ENCODE measurements at places on chromosomes 5 and 9.

DNA sequence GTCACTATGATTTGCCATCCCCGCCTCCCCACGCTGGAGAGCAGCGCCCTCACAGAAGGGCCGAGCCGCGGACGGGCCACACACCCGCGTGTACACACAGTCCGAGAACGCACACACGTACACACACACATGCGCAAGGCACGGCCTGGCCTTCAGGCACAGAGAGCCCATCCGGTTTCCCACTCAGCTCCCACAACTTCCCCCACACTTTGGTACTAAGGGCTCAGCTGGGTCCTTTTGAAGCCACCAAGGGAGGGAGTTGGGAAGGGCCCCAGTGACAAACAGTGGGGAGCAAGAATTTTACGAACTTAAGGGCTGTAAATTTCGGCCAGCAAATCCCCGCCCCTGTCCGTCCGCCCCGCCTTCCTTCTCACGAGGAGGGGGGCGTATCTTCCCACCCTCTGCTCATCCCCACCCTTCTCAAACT is 133.3 kb upstream of the HAND1 start:
- no peak for DNase-seq

DNA sequence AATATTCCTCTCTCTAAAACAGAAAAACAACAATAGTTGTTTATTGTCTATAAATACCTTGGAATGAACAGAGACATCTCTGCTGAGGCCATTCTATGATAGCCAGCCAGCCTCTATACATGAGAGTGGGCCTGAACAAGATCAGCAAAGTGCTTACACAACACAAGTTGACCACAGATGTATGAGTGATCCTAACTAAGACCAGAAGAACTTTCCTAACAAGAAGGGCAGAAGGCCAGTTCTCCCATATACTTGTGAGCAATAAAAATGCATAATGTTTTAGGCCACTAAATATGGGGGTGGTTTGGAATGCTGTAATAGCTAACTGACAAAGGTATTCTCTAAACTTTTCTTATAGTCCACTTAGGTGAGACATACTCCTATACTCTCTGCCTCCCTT is 345.7 kb downstream of the SPATA31D1 start:
- no peak for DNase-seq

DNA sequence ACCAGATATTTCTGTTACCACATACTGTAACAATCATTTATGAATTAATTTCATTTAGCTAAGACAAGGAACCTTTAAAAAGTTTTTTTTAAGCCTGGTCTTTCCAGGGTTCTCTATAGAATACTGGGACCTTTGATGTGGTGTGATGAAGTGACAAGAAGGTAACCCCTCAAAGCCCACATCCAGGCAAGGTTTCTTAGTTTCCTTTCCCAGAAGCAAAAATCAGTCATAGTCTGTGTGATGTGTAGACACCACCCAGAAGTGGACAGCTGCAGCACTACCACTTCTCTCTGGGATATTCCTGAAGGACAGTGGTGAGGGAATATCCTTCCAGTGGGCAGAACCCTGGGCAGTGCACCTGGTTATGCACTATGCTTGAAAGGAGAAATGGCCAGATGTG is 115.6 kb downstream of the TTC39B start:
- DNase-seq: no peak

GRCh38 chr5:168438349-168438748 is 47.9 kb upstream of the RARS1 start:
- DNase-seq: no peak

DNA sequence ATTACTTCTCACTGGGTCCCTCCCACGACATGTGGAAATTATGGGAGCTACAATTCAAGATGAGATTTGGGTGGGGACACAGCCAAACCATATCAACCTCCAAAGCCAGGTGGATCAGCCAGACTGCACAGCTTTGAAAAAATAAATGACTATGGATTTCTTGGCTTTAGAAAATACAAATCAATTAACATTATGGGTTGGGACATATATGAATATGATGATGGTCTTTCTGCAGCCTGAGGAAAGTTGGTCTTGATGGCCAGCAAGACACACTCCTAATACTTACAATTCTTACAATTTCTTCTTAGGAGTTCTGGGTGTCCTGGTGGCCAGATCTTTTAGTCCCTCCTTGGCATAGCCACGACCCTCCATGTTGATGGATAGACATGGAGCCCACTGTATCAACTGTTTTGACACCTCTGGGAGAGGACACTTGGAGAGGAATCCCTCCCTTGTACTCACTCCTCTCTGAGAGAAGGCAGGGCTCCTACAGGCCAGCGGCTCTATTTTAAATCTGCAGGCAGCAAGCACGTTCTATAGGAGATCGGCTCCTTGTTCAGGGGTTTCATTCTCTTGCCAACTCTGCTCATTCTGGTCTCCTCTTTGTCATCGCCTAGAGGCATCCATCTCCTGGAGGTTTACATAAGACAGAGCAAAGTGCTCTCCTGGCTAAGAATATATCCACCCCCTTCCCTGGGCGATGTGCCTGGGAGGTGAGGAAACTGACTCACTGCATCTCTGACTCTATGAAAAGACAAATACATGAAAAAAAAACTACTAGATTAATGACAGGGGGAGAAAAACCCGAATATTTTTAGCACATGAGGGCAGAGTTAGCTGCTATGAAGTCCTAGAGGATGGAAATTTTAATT is 145.9 kb downstream of the CARTPT start:
- DNase-seq: no peak

- DNase-seq: no peak
Observed at GRCh38 chr5:149338364-149338763, 6.9 kb upstream of the GRPEL2 start.

GRCh38 chr9:136059851-136060670 is 35.0 kb downstream of the NACC2 start:
- DNase-seq: no peak

Measured in HuH-7 (cell line).